Choroid plexus epithelial cell (primary cell): ENCODE measurements at places on chromosomes 1 and 21.

DNA sequence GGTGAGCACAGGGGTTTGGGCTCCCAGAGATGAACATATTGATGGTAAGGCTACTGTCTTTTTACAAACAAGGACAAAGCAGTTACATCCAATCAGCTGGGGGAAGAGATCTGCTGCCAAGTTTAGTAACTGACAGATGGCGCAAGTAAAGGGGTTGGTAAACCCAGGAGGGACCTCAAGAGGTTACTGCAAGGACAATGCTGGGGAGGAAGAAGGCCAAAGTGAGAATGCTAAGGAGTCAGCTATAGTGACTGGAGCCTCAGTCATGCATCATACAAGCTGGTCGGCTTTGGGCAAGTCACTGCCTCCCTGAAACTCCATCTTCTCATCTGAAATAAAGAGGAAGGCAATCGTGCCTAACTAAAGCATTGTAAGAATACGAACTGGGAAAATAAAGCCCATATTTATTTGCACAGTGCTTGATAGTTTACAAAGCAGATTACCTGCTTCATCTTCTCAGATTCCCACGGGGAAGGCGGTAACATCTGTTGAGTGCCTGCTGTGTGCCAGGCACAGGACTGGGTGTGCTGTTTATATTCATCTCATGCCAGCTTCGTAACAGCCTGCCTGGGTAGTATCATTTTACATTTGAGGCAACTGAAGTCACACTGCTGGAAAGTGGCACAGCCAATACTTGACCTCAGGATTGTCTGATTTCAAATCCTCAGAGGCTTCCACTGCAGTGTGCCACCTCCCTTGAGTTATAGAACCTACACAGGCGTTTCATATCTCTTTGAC lies 114.8 kb downstream of the BEND5 start:
- DNase-seq, result no peak

GRCh38 chr1:4935807-4936206 lies 281.4 kb downstream of the AJAP1 start:
- no peak for DNase-seq

DNA sequence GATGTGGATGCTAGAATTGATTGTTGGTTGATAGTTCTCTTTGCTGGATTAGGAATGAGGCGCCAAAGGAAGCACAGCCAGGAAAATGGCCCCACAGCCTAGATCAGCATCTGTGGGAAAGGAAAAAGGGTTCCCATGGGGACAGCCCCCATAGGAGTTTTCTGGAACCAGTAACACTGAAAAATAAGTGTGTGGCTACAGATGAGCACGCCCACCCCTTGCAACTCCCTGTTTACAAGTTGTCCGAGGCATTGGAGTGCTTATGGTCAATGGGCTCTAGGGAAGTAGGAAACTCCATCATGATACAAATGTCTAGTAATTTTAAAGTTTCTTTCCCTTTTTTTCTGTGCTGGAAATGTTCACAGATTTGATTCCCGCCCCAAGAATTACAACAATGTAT lies 23.8 kb upstream of the UBE2U start:
- no peak for DNase-seq

DNA sequence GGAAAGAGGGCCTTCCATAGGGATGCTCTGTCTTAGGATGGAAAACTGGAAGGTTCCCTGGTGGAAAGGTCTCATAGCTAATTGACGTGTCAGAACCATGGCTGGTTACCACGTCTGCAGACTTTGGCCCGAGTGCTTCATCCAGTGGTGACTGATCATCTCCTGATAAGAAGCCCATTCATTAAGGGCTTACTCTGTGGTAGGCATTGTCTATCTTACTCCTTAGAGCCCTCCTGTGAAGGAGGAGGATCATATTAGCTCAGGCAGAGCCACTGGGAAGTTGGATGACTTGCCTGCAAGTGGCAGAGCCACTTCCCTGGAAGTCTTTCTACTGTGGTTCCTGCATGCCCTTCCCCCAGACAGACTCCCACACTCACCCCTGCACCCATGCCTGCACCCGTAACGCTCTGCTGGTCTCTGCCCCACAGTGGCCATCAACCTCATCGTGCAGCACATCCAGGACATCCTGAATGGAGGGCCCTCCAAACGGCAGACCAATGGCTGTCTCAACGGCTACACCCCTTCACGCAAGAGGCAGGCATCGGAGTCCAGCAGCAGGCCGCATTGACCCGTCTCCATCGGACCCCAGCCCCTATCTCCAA lies 79.9 kb downstream of the UCK2 start:
- no peak for DNase-seq

GRCh38 chr1:27752360-27752759 lies 20.7 kb upstream of the STX12 start:
- no peak for DNase-seq

DNA sequence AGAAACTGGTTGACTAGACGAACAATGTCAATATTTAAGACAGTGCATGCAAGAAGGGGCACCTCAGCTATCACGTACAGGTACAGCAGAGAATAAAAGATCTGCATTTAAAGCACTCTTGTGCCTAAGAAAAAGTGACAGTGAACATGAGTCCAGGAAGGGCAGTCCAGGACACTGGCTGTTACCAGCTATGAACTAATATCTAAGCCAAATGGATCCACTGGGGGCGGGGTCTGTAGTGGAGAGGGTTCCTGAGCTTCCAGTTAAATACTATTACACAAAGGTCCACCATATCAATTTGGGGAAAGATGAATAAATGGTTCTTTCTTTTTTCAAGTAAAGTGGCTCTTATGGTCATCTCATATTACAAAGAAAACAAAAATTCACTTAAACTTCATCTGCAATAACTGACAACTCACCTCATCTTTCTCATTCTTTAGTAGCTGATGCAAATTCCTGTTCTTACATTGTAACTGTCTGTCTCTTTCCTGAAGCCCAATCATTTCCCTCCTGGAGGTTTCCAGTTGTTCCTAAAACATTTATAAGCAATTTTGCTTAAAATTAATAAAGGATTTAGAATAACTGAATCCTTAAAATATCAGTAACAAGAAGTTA lies 24.5 kb downstream of the SSX2IP start:
- peak; percentile 64 for DNase-seq

GRCh38 chr1:177333936-177334595 lies 163.3 kb downstream of the BRINP2 start:
- peak; percentile 31 for DNase-seq

DNA sequence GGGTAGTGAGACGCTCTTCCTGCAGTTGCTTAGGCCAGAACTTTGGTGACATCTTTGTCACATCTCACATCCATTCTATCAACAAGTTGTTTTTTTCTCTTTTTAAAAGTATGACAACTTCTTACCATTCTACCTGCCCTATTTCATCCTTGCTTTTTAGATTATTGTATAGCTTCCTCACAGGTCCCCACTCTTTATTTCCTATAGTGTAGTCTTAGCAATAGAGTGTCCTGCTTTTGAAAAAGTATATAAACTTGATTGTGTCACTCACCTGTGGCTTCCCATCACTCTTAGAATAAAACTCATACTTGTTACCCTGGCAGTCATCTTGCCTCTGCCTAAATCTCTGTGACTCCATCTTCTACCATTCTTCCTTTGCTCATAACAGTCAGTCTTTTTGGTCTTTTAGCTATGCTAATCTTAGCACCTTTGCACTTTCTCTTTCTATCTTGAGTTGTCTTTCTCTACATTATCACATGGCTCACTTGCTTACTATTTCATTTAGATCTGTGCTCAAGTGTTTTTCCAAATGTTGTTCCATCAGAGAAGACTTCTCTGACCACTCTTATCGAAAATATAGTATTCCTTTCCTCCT lies 9.5 kb downstream of the CDC73 start:
- DNase-seq, result no peak

GRCh38 chr1:207869859-207870258 lies 41.1 kb downstream of the CD34 start:
- DNase-seq, result no peak

DNA sequence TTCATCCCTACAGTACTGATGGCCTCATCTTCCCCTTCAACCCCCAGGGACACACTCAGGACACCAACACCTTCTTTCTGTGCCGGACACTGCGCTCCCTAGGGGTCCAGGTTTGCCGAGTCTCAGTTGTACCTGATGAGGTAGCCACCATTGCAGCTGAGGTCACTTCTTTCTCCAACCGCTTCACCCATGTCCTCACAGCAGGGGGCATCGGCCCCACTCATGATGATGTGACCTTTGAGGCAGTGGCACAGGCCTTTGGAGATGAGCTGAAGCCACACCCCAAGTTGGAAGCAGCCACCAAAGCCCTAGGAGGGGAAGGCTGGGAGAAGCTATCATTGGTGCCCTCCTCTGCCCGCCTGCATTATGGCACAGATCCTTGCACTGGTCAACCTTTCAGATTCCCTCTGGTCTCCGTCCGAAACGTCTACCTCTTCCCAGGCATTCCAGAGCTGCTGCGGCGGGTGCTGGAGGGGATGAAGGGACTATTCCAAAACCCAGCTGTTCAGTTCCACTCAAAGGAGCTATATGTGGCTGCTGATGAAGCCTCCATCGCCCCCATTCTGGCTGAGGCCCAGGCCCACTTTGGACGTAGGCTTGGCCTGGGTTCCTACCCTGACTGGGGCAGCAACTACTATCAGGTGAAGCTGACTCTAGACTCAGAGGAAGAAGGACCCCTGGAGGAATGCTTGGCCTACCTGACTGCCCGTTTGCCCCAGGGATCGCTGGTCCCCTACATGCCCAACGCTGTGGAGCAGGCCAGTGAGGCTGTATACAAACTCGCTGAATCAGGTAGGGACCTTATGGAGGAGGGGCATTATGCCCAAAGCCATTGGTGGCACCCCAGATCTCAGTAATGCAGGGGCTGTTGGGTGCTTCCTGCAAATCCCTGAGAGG lies 5.1 kb upstream of the LENEP start:
- no peak for DNase-seq

- peak; percentile 93 for DNase-seq
These were observed 51.8 kb upstream of the CXADR start for GRCh38 chr21:17461014-17461413.

- DNase-seq, result peak; percentile 61
These were observed 24.4 kb downstream of the EFCAB7 start for GRCh38 chr1:63547621-63548294.

GRCh38 chr1:23149114-23149513 lies 19.5 kb downstream of the LUZP1 start:
- no peak for DNase-seq

GRCh38 chr1:55353707-55354620 lies 138.8 kb upstream of the USP24 start:
- no peak for DNase-seq

GRCh38 chr1:53365437-53366063 lies 37.7 kb upstream of the LRP8 start:
- DNase-seq, result no peak

- DNase-seq, result peak; percentile 30
These were observed 63.5 kb downstream of the MAP3K7CL start for GRCh38 chr21:29193901-29194300.

DNA sequence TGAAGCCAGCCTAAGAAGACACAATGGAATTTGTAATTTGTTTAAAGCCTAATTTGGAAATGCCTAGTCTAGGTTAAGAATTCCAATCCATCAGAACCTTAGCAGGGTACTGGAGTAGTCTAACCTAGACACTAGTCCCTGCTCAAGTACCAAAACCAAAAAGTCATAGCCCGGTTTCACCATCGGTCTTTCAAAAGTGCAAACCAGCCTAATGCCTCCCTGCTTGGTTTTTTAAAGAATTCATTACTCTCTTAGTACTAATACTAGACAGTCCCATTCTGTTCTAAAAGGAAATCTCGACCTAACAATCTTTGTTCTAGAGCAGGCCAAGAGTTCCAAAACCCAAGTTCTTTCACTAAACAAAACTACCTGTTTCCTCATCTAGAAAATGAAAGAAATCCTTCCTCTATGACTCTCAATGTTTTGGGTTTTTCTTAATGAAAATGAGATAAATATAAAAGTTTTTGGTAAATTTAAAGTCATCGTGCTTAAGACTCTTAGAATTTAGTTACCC lies 2.6 kb downstream of the PUM1 start:
- DNase-seq, result no peak

DNA sequence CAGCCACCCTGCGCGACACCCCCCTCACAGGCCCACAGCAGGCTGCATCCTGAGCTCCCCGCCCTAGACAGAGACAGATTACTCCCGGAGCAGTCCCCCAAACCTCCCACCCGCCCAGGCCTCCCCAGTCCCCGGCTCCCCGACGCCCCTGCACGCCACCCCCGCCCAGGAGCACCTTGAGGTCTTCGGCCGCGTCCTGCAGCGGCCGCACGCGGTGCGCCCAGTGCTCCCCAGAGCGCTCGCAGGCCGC lies 731 bp downstream of the TRIM11 start:
- peak; percentile 31 for DNase-seq

DNA sequence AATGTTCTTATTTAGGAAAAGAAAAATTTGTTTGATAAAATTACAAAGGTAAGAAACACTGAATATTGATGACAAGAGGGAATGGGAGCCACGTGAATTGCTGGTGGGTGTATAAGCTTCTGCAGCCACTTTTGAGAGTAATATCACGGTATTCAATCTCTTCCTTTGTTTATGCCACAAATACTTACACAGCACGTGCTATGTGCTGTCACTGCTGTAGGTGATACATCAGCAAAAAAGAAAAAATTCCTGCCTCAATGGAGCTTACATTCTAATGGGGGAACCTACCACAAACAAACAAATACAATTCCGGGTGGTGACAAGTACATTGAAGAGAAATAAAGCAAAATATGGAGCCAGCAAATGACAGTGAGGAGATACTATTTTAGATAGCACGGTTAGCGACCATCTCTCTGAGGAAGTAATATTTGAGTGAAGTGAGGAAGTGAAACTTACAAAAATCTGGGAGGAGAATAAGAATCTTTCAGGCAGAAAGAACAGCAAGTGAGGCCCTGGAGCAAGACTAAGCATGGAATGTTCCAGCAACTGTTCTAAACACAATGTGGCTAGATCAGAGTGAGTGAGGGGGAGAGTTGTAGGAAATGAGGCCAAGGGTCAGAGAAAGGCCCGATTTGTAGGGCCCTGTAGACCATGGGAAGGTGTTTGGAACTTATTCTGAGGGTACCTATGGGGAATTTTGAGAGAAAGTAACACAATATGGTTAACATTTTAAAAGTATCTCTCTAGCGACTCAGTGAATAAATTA lies 2.6 kb upstream of the FCRLB start:
- no peak for DNase-seq

GRCh38 chr1:157163273-157164127 lies 25.3 kb upstream of the ETV3 start:
- peak; percentile 67 for DNase-seq

DNA sequence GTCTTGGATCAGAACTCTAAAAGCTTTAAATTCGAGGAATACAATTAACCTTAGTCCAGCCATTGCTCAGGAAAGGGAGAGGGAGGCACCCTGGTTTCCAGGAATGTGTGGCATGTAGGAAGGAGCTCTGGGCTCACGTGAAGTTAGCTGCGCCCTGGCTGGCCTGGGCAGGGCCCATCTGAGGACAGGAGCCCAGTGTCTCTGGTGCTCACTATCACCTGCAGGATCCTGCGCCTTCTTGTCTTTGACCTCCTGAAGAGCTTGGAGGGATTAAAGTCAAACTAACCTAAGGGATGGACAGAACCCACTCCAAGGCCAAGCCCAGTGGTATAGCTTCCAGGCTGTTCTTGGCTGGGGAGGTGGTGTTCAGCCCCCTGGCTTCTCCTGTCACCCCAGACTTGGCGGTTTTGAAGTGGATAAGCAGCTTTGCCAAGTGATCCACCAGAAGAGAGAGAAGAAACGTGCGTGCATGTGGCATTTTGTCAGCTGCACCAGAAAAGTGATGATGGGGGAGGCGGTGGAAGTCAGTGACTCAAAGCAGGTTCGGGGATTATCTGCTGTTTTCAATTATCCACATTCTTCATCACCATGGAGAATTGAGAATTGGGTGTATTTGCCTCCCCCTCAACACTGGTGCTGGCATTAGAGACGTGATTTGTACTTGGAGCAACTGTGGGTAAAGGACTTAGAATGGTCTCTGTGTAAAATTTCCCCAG lies 11.9 kb upstream of the KCNN3 start:
- DNase-seq, result no peak
